ENCODE measurements at places on chromosomes 5 and 9. TPM values are rescaled to one million over a fixed set of nuclear protein-coding genes. Genes with fewer than 3 reads are reported as not detected.
A peak's percentile ranks its signal among the peaks of the same experiment; 100 is the strongest.

DNA sequence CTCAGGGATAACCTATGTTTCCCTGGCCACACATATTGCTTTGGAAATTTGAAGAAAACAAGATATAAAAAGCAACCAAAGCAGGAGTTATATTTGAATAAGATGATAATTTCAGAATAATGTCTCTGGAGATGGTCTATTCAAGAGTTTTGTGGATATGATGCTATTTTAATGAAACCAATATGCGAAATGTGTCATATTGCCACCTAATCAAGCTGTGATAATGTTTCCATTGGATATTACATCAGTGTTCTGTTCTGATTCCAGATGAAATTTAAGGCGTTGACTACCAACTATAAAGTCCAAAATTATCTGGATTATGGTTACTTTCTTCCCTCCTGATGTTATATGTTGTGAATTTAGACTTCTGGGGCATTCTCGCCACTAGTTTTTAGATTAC is 27.6 kb upstream of the NUDT12 start:
- no peaks in the 10 kb centered on the region for H3K36me3 ChIP-seq
- DNase-seq = no peak
- H3K4me1 ChIP-seq = no peaks in the 10 kb centered on the region

- no peak overlapping the region for H3K27ac ChIP-seq
- no peaks in the 10 kb centered on the region for H3K36me3 ChIP-seq
- H3K27me3 ChIP-seq = no peaks in the 10 kb centered on the region
- H3K4me3 ChIP-seq = no peak overlapping the region
- no peak for DNase-seq
These were observed 132.1 kb downstream of the SLC24A2 start for GRCh38 chr9:19656704-19657103.

Gene FCHSD1
- 8.2 TPM for total RNA-seq

DNA sequence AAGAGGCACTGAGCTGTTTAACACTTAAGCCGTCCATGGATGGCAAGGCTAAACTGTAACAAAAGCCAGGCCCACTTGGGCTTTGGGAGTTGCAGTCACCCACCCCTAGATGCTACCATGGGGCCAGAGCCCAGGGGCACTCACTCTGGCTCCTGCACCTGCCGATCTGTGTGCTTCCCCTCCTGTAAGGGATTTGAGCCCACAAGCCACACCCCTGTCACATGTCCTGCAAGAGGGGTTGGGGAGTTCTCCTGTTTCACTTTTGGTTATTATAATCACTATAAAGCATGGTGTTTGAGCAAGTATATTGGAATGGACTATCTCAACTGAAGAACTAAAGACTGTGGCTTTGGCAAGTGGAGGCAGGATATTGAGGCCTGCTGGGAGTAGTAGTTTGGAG is 14.0 kb upstream of the GPR151 start:
- H3K27ac ChIP-seq = no peak overlapping the region
- no peaks in the 10 kb centered on the region for H3K4me1 ChIP-seq
- H3K4me3 ChIP-seq = no peak overlapping the region
- H3K36me3 ChIP-seq = no peaks in the 10 kb centered on the region
- no peaks in the 10 kb centered on the region for H3K27me3 ChIP-seq
- DNase-seq = no peak

GRCh38 chr5:132500931-132501628 is 10.5 kb upstream of the IRF1 start:
- no peak overlapping the region for H3K4me3 ChIP-seq
- H3K27ac ChIP-seq = peak overlapping the region; percentile 88
- no peaks in the 10 kb centered on the region for H3K27me3 ChIP-seq
- H3K4me1 ChIP-seq = no peaks in the 10 kb centered on the region
- H3K36me3 ChIP-seq = no peaks in the 10 kb centered on the region
- peak; percentile 70 for DNase-seq

Gene HRCT1
- total RNA-seq = 1.4 TPM

Gene DNM1
- 23.1 TPM for total RNA-seq

Gene CXCL14
- total RNA-seq = 10.9 TPM

Gene SPATA31C1
- total RNA-seq = 0.21 TPM

DNA sequence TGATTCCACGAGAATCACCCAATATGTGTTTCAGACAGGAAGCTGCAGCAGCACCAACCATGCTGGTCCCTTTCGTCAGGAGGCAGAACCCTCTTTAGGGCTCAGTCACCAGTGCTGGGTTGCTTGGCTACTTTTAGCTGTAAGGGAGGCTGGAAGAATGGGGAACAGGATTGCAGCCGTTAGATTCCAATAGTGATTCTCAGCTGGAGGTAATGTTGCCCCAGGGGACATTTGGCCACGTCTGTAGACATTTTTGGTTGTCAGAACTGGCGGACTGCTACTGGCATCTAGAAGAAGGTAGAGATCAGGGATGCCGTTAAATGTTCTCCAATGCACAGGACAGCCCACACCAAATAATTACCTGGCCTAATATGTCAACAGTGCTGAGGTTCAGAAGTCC is 81.8 kb downstream of the ANKRD33B start:
- DNase-seq = no peak
- no peak overlapping the region for H3K27ac ChIP-seq
- no peaks in the 10 kb centered on the region for H3K36me3 ChIP-seq
- no peak overlapping the region for H3K4me3 ChIP-seq
- no peaks in the 10 kb centered on the region for H3K27me3 ChIP-seq

GRCh38 chr9:30677221-30677620 is 1707.2 kb upstream of the ACO1 start:
- H3K36me3 ChIP-seq = no peaks in the 10 kb centered on the region
- H3K27ac ChIP-seq = no peak overlapping the region
- no peaks in the 10 kb centered on the region for H3K4me1 ChIP-seq
- H3K4me3 ChIP-seq = no peak overlapping the region
- DNase-seq = no peak
- no peaks in the 10 kb centered on the region for H3K27me3 ChIP-seq

DNA sequence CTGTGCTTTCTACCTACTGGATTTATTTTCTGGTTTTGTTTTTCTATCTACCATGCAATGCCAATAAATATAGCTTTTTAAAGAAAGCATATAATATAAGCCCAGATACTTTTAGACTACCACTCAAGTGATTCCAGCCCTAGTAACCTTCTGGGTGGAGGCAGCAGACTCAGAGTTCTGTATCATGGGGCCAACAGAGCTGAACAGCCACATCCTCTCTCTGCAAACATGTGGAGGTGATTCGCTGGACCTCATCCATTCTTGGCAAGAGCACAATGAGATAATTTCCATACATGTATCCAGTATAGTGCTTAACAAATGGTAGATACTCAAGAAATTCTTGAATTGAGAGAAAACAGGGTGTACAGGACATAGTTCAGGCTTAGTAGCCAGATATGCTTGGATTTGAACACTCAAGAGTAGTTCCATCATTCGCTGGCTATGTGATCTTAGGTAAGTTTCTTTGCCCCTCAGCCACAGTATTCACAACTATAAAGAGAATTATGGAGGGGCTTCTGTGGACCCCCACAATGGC is 124.5 kb downstream of the ASTN2 start:
- H3K27me3 ChIP-seq = no peaks in the 10 kb centered on the region
- no peak overlapping the region for H3K27ac ChIP-seq
- no peaks in the 10 kb centered on the region for H3K4me1 ChIP-seq
- H3K4me3 ChIP-seq = no peak overlapping the region
- no peak for DNase-seq

Measured in uterus (tissue), 4 donors.